ENCODE measurements at places on chromosomes 11 and 22.

DNA sequence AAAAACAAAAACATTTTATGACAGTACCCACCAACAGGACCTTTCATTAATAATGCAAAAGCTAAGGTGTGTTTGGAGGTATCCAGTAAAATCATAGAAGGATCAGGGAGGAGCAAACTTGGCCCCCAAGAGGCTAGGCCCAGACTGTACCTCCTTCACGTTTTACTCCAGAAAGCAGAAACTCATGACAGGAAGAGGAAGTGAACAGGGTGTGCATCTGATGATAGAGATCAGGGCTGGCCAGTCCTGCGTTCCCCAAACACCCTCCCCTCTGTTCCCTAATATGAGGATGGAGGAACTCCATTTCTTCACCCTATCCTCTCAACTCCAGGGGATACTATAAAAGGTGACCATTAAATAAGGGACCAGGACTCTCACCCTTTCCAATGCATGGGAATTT, 10.2 kb upstream of the MS4A12 start:
- DNase-seq: no peak

- no peak for DNase-seq
Measured at GRCh38 chr11:16873289-16873688, 134.8 kb downstream of the C11orf58 start.

DNA sequence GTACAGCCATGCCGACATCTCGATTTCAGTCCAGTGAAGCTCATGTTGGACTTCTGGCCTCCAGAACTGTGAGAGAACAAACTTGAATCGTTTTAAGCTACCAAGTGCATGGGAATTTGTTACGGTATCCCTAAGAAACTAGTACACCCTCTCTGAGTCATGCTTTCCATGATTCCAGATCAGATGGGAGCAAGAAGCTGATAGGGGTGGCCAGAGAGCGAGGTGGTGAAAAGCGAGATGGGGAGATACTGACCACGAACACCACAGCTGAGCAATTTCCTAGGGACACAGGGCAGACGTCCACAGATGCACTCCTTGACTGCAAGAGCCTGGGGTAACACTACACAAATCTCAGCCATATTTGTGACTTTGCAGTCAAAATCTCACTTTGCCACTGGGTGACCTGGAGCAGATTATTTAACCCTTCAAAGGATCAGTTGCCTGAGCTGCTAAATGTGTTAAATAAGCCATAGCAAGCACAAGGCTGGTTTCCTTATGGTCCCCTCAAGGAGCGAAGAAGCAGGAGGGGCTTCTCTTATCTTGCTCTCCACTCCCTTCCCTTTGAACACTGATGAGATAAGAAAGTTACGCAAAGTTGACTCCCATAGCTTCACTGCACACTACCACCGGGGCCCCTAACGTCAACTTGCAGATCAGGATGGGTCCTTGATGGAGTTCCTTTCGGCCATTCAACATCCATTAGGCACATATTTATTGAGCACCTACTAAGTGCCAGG, 22.6 kb upstream of the RCN1 start:
- no peak for DNase-seq

DNA sequence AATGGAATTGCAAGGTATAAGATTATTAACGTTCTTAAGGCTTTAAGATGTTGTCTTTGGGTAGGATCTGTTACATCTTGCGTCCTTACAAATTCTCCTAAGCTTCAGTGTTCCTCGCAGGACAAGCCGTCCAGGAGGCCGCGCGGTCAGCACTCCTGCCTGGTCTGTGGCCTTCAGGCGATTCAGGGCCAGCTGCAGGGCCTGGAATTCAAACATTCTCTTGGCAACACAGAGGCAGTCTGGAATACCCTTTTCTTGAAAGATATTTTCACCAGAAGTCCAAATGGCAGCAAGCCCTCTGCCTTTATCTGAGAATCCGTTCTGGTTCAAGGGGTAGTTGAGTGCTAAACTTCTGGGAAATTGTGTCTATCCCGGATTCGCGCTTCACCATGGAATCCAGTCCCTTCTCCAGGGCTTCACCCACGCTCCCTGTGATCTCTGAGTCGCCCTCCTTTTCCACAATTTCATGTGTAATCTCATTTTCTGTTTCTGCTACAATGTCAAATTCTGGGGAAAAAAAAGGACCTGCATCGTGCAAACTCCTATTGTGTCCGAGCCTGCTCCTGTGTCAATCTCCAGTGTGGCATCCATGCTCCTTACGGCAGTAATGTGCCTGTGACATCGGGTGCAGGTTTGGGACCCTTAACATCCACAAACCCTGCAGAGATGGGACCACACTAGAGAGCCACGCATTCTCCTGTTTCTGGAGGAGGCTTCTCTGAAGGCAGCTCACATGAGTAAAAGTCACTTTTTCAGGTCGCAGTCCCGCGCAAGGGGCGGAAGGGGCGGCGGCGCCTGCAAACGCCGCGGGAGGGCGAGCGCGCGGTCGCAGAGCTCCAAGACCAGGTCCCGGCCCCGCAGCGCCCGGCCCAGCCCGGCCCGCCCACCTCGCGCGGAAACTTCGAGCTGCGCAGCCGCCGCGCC, 25.4 kb upstream of the SORL1 start:
- DNase-seq: no peak

- no peak for DNase-seq
Measured at GRCh38 chr11:117597071-117597470, 199.9 kb downstream of the DSCAML1 start.

DNA sequence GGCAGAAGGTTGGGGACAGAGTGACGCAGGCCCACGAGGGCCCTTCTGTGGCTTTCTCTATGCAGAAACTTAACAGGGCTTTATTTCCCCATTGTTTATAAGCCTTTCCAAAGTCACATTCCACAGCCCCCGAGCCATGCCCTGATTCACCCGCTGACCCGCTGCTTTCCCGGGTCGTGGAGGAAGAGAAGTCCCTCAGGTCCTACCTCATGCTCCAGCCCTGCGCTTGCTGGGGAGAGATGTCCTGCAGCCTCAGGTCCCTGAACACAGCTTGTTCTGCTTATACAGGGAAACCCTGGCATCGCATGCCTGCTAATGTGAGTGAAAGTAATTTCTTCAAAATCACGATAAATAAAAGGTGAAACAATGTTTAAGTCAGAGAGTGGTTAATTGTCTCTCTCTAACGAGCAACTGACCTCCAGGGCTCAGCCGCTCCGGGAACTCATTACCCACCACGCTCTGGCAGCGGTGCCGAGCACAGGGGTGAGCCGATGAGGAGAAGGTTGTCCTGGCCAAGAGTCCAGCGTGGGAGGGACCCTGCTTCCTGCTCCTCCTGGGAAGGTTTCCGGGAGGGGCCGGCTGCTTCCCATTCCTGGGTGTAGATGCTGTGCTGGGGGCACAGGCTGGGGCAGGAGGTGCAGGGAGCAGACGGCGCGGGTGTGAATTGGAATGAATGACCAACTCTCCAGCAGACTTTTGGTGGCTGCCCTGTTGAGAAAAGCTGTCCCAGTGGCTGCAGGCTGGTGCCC, 595.2 kb downstream of the BRD1 start:
- DNase-seq: no peak

DNA sequence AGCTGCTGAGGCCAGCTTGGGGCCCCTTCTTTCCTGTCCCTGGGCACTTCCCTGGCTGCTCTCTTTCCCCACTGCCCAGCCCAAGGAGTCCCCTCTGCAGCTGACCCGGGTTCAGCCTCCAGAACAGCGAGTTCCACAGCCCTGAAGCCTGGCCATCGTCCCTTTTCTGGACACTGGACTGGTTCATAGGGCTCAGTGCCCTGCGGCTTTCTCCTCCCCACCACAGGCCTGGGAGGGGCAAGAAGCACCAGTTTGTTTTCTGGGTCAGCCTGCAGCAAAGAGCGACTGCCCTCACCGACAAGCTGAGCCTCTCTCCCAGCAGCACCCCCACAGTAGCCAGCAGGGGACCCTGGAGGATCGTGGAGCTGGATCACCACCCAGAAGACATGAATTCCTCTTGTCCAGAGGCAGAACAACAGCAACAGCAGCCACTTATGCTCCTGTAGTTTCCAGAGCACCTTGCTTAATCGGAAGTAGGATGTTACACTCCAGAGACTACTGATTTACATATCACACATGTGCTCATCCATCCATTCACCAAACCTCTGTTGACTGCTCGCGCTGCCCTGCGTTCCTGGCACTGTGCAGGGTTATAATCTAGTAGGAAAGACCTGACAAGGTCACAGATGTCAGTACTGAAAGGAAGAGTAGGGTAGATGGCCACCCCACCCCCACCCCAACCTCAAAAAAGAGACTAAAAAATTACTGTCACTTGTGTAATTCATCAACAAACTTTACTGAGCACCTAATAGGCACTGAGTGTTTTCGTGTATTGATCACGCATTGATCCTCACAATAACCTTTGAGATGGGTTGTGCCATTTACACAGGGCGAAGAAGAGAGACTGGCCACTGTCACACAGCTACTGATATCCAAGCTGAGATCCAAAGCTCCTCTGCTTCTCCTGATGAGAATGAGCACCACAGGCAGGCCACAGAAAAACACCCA, 13.0 kb upstream of the CXCR5 start:
- no peak for DNase-seq

DNA sequence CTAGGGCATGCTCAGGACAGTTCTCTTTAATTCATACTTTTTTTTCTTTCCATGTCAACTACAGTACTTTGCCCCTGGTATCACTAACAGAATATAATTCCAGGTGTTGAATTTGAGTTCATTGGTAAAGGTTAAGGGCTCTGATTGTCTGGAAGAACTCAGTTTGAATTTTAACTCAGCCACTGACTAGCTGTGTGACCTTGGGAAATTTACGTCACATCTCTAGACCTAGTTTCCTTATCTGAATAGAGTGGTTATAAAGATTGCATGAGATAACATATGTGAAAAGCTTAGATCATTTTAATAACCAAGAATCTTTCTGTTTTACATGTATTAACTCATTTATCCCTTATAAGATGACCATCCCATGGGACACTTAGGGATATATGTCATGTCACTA, 15.8 kb upstream of the ZC3H12C start:
- DNase-seq: no peak

GRCh38 chr11:7592711-7593110, 78.9 kb downstream of the PPFIBP2 start:
- DNase-seq: no peak

- DNase-seq: no peak
Measured at GRCh38 chr11:121842192-121842585, 273.8 kb downstream of the BLID start.

- no peak for DNase-seq
Measured at GRCh38 chr11:43923406-43924111, 18.9 kb upstream of the C11orf96 start.

DNA sequence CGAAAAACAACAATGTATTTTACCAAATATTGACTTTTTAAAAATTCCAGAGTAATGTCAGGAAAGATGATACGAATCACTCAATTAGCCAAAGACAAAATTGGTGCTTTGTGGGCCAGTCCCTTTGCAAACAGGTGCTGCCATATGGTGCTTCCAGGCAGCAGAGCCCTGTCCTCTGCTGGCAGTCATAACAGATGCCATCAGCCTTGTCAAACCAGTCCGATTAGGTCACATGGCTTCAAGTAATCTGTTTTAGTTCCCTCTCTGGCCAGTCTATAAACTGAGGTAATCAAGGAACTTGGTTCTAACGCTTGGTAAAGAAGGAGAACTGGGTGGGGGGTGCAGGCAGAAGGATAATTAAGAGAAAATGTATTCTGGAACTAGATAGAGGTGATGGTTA, 49.1 kb upstream of the CAPRIN1 start:
- no peak for DNase-seq

GRCh38 chr11:2989551-2989950, 2.6 kb downstream of the NAP1L4 start:
- no peak for DNase-seq

DNA sequence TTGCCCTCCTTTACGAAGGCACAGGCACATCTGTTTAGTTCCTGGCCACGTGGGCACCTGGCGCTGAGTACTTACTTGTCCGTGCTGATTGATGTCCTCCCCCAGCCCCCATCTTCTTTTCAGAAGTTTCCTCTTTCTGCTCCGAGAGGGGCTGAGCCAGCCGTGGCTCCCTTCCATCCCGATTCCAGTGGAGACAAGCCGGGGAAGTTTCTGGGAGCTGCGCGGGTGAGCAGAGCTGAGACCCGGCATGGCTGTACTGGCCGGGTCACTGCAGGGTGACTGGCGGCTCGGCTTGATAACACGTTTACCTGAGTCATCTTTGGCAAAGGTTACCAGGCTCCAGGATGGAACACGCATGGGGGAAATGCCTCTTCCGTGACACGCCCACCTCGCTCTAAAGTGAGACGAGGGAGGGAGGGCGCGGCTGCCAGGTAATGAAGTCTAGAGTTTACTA, 45.4 kb upstream of the ATXN10 start:
- DNase-seq: no peak

DNA sequence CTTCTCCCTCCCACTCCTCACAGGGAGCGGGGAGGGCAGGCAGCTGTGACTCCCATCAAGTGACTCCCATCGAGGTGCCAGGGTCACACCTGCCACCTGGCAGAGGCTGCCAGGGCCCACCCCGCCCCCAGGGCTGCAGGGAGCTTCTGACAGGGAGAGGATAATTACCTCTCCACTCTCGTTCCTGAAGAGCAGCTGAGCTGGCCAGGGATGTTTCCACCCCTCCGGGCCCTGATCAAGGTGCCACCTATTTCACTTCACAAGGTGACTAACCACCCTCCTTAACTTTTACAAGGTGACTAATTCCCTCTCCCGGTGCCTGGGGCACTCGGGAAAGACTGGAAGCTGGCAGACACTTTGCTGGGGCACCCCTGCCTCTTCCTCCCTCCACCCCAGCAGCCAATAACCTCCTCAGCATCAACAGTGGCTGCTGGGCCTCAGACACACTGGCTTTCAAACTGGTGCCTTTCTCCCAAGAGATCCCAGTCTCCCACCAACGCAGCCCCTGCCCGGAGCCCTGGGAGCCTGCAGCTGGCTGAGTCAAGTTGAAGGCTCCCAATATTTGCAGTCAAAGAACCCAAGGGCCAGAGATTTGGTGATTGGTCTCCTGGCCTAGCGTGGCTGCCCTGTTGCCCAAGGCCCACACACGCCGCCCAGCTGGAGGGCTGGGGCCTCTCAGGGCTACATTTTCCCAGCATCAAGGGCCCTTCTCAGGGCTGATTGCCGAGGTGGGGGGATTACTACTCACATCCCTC, 22.0 kb upstream of the MYRF start:
- DNase-seq: peak; percentile 78

- DNase-seq: no peak
Measured at GRCh38 chr22:20584872-20585638, 77.6 kb downstream of the MED15 start.

DNA sequence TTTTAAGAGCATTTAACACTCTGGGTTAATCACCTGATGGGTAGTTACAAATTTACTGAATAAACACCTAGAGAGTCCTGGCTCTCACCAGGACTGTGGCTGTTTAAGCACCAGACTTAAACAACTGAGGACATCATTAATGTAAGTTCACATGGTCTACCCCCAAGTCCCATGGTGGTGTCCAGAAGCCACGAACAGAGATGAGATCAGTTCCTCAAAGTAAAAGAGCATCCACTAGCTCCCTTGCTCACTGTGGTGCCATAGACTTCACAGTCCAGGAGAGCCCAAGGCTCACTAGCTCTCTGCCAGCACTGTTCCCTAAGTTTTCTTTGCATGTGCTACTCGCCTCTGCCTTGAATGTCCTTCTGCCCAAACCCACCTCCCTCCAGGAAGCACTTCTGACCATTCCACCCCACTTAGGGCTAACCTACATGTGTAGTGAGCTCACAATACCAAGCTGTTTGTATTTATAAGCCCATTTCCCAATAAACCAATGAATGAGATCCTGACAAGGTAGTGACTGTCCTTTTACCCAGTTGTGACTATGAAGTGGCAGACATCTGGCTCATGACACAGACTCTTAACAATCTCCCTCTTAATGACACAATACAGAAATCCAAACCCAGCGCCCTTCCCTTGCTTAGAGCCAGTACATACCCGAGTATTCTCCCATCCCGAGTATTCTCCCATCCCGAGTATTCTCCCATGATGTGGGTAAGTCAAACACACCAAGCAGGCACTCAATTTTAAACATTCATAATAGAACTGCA, 15.7 kb downstream of the NAP1L4 start:
- no peak for DNase-seq

Data from NCI-H2107 (cell line).